Nucleus accumbens (tissue), 56 donors: ENCODE measurements at places on chromosomes 7 and 10.

DNA sequence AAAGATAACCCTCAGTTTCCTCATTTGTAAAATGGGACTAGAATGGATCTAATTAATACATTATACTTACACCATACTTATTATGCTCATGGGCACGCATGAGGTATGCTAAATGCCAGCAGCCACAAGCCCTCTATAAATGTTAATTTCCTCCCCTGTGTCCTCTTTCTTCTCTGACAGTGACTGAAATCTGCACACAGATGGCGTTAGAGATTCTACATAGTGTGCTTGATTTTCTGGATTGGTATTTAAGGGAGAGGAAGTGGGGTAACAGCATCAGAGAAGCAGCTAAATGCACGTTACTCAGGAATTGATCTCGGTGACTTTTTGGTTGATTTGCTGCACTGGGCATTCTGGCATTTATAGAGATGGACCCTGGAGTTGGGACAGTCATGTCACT lies 568.5 kb downstream of the CALN1 start:
- no peak for DNase-seq

GRCh38 chr10:128070721-128071416 lies 55.4 kb downstream of the MKI67 start:
- DNase-seq, result no peak

- no peak for DNase-seq
Measured at GRCh38 chr7:154950960-154951359, 52.0 kb downstream of the PAXIP1 start.

DNA sequence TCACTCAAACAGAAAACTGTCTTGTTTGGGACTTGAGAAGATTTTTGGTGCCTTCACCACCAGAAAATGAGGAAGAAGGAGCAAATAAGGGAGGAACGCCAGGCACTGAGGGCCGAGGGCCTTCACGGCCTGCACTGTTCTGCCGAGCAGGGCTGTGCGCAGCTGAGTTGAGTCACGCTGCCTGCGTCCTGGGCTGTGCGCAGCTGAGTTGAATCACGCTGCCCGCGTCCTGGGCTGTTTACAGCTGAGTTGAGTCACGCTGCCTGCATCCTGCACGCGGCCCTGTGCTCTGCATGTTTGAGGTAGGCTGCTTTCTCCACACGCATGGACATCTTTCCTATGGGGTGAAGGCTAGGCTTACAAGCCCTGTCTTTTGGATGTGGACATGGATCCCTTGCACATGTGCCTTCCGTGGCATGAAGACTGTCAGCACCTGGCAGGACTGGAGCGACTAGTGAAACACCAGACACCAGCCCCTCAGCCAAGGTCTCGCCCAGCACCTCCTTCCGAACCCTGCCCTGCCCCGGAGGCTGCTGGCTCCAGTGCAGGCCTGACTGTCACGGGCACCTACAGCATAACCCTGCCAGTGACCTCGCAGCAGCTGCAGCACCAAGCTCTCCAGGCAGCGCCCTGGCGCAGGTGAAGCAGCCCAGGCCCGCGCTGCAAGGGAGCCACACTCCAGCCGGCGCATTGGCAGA lies 96.7 kb downstream of the HTR5A start:
- no peak for DNase-seq

- DNase-seq, result peak; percentile 44
Measured at GRCh38 chr10:31320550-31321211, 1.7 kb downstream of the ZEB1 start.

- no peak for DNase-seq
Measured at GRCh38 chr7:77362905-77363304, 53.2 kb downstream of the GSAP start.

- no peak for DNase-seq
Measured at GRCh38 chr7:38525857-38526256, 105.3 kb downstream of the AMPH start.

DNA sequence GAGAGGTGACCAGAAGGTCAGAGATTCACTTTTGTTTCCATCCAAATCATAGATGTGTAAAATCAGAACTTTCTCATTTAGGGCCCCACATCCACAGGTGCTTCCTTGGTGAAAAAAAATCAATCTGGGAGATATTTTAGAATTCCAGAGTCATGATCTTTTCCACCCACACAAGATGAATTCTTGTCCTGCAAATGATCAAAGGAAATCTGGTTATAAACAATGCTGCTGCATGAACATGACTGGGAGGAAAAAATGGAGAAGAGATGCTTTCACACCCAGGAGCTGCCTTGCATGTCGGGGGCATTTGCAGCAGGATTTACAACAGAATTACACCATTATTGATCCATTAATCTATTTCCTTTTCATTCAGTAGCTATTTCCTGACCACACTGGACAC lies 106.5 kb upstream of the TMEM72 start:
- no peak for DNase-seq

GRCh38 chr7:120407010-120407409 lies 134.0 kb downstream of the KCND2 start:
- DNase-seq, result no peak

- no peak for DNase-seq
Measured at GRCh38 chr7:138755331-138755747, 42.5 kb upstream of the TMEM213 start.

GRCh38 chr7:69598487-69599285 lies 411 bp downstream of the AUTS2 start:
- DNase-seq, result peak; percentile 42

GRCh38 chr10:78408671-78409472 lies 375.2 kb downstream of the RPS24 start:
- peak; percentile 32 for DNase-seq

GRCh38 chr10:70445718-70446657 lies 4.5 kb upstream of the NODAL start:
- DNase-seq, result no peak

- no peak for DNase-seq
Measured at GRCh38 chr10:81021428-81022129, 483.9 kb downstream of the SH2D4B start.

GRCh38 chr10:17802976-17803375 lies 6.2 kb upstream of the MRC1 start:
- DNase-seq, result no peak

- DNase-seq, result no peak
Measured at GRCh38 chr7:41830271-41830670, 127.4 kb upstream of the INHBA start.

GRCh38 chr10:105068497-105068896 lies 427.4 kb downstream of the SORCS3 start:
- DNase-seq, result no peak

DNA sequence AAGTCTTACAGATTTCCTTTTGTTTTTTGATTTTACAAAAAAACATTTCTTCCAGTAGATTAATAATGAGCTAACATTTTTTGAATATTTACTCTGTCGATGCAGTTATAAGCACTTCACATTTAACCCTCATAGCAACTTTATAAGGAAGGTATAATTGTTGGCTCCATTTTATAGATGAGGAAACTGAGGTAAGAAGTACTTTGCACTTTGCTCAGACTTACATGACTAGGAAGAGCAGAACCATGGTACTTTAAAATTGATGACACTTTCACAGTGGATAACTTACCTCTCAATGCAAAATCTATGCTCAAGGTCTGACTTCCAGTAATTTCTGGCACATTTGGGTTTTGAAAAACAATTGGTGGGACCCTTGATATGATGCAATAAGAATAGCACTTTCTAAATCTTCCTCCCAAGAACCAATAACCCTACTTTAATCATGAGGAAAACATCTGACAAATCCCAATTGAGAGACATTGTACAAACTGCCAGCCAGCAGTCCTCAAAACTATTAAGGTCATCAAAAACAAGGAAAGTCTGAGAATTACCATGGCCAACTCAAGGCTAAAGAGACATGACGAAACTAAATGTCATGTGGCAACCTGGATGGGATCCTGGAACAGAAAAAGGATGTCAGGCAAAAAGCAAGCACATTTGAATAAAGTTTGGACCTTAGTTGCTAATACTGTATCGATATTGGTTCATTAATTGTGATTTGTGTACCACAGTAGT lies 72.6 kb downstream of the RALA start:
- DNase-seq, result no peak

- no peak for DNase-seq
Measured at GRCh38 chr10:4306871-4307270, 519.1 kb upstream of the AKR1E2 start.

DNA sequence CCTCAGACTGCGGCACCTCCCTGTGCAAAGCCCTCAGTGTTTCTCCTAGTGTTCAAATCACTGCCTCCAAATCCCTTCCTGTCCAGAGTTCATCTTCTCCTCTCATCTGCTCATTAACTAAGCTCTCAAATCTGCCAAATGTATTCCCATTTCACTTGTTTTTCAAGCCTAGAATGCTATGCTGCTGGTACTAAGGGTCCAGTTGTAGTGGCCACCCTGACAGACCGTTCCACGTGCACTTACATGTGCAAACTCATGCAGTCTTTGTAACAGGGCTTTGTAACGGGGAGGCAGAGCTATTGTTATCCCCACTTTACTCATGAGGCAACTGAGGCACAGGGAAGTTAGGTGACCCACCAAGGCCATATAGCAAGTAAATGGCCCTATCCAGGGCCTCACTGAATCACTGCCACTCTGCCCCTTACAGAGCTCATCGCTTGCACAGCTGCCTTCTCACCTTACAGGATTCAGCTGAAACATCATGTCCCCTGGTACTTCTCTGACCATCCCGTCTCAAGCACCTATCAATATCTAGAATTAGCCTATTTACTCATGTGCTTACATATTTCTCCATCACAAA lies 153.0 kb upstream of the PDE1C start:
- no peak for DNase-seq

GRCh38 chr7:100069991-100070390 lies 11.5 kb downstream of the ZNF3 start:
- no peak for DNase-seq

GRCh38 chr7:2028733-2029132 lies 204.0 kb downstream of the MAD1L1 start:
- no peak for DNase-seq

- no peak for DNase-seq
Measured at GRCh38 chr7:333393-333764, 43.4 kb downstream of the FOXL3 start.

GRCh38 chr10:99965700-99966099 lies 44.0 kb downstream of the DNMBP start:
- no peak for DNase-seq

DNA sequence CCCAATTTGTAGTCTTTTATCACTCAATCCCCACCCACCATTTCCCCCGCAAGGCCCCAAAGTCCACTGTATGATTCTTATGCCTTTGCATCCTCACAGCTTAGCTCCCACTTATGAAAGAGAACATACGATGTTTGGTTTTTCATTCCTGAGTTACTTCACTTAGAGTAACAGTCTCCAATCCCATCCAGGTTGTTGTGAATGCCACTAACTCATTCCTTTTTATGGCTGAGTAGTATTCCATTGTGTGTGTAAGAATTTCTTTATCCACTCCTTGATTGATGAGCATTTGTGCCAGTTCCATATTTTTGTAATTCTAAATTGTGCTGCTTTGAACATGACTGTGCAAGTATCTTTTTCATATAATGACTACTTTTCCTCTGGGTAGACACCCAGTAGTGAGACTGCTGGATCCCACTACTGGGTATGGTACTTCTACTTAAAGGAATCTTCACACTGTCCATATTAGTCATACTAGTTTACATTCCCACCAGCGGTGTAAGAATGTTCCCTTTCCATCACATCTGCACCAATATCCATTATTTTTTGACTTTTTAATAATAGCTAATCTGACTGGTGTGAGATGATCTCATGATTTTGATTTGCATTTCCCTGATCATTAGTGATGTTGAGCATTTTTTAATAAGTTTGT lies 152.6 kb downstream of the JMJD1C start:
- no peak for DNase-seq

DNA sequence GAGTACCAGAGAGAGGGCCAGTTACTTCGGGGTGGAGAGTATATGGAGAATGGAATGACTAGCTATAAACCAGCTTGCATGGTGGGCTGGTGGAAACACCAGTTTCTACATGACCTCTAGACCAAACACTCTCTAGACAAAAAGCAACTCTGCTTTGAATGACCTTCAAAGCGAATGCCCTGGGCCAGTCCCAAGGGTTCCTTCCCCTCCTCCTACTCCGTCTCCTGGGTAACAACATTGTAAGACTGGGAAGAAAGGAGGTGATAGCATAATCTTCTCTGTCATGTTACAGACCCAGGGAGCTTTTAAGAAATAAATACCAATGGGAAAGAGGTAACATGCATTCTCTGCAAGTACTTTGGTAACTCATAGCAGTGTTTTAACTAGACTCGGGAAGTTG lies 7.4 kb downstream of the HK1 start:
- no peak for DNase-seq

DNA sequence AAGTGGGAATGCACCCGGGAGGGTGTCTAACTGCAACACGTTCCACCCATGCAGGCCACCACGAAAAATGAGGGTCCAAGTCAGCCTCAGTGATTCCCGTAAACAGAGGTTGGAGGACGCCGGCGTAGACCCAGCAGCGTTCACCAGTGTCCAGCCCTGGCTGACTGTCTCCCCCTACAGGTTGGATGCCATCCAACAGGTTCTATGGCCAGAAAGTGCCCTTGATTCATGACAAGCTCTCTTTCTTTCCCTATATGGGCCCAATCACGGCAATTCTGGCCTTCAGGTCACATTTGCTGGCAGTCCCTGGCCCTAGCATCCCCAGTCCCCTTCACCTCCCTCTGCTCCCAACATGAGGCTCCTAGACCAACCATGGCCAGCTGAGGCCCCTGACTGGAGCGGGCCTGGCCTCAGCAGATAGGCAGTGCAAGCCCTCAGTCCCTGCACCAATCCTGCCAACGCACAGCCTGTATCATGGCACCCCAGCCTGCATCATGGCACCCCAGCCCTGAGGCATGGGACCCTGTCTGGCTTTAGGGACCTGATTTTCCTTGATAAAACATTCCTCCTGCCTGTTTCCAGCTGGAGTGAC lies 227.4 kb downstream of the GRID1 start:
- DNase-seq, result no peak

DNA sequence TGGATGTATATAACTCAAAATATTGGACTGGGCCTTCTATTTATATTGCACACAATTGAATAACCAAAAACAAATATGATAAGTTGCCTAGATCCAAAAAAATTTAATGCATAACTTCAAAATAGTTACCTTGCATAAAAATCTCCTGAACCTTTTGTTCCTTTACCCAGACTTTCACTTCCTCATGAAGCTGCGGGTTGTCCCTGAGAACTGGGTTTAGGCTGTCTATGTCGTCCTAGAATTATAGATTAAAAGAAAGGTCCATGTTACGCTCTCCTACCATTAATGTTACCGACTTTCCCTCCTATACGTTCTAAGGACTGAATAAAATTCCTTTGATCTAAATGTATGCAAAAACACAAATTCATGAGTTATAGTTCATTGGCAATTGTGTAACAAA lies 86.6 kb downstream of the NRBF2 start:
- DNase-seq, result no peak

- no peak for DNase-seq
Measured at GRCh38 chr7:45153233-45153632, 4.4 kb upstream of the RAMP3 start.

- DNase-seq, result no peak
Measured at GRCh38 chr10:58577437-58577777, 64.7 kb downstream of the BICC1 start.

GRCh38 chr10:7986851-7987250 lies 67.6 kb upstream of the GATA3 start:
- no peak for DNase-seq
